ENCODE measurements at places on chromosomes 1 and 21.

DNA sequence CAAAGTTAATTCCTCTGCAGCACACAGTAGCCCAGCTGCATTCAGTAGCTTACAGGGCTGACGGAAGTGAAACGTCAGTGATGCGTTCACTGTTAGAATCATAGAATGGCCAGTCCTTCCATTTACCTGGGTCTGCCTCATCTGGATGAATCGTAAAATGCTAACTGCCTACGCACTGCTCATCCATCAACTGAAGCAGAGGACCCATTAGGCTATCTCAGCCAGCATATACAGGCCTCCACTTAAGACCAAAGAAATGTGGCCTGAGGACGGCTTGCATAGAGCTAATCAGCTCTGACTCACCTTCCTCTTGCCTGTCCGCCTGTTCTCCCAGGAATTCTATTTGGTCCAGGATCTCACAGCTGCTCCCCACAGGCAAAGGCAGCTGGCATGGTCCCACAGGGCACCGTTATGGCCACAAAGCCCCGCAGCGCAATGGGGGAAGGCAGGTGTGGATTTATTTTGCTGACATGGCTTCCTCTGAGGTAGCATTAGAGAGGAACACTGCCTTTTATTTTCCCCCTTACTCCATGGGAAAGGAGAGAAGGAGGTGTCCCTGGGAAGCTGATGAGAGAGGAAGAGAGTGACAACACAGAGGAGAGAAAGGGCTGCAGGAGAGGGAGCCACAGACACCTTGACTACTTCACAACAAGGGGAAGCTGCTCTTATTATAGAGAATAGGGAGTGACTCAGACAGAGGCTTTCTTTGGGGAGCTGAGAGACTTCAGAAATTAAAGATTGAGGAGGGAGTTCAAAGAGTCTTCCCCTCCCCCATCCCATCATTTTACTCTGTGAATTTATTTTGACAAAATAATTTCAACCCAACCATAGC is 177.6 kb downstream of the HHIPL2 start:
- no peak for DNase-seq

DNA sequence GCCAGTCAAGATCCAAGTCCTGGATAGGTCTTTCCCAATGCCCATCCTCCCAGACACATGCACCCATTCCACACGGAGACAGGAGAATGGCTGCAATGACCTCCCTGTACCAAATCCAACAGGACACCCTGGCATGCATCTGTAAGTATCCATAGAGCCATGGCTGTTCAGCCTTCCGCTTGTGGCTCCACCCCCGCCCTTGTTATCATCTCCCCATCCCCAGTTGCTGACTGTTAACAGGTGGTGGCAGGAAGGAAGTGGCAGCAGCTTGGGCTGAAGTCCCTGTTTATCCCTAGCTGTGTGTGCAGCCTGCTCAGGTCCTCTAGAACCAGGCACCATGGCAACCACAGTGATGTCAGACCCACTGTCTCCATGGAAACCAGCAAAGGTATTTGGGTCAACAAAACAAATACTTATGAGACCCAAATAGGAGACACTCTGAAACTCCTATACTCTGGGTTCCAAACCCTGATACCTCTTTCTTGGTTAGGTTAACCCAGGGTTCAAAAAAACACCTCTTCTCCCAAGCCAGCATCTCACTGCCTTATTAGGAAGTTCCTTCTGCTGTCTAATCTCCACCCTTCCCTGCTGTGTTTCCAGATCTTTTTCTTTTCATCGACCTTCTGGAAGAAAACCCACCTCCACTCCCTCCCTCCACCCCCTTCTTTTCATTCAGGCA is 721 bp downstream of the PBXIP1 start:
- DNase-seq: peak; percentile 56

DNA sequence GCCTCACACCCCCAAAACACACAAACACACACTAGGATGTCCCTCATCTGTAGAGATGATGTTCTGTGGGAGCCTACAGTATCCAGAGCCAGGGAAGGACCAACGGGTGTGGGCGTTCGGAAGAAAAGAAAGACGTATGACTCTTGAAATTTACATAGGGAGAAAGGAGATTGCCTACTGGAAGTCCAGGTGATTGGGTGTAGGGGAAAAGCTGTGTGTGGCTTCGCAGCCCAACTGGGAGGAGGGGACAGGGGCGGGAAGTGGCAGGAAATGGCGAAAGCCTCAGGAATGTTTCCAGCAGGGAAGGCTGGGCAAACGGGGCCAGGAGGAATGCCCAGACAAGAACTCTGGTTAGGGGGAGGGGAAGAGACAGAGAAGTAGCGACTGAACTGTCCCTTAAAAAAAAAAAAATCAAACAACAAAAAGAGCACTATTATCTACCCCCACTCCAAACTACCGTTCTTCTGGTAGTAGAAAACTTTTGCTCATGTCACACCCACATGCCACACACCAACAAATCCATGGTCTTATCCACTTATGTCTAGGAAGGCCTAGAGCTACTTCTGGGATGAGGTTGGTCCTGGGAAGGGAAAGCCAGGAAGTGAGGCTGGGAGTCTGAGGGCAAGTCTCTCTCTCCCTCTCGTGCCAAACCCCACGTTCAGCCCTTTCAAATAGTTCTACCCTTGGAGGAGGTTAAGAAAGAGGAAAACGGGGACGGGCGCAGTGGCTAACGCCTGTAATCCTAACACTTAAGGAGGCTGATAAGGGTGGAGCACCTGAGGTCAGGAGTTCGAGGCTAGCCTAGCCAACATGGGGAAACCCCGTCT is 1.8 kb upstream of the CKS1B start:
- no peak for DNase-seq

DNA sequence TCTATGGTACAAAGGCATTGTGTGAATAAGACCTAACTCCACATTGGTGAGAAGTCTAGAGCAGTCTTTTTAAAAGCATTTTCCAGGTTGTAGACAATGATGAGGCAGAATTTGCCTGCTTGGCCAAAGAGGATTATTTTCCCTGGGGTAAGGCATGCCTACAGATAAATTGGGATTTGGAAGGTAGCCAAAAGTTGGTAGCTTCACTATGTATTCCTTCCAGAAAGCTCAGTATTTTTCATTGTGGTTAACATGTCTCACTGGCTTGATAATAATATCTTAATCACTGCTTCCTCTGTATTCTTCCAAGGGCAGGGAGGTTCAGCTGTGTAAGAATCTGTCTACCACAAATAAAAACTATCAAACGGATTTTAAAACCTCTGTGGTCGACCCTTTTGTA is 590.8 kb upstream of the PRMT6 start:
- no peak for DNase-seq

DNA sequence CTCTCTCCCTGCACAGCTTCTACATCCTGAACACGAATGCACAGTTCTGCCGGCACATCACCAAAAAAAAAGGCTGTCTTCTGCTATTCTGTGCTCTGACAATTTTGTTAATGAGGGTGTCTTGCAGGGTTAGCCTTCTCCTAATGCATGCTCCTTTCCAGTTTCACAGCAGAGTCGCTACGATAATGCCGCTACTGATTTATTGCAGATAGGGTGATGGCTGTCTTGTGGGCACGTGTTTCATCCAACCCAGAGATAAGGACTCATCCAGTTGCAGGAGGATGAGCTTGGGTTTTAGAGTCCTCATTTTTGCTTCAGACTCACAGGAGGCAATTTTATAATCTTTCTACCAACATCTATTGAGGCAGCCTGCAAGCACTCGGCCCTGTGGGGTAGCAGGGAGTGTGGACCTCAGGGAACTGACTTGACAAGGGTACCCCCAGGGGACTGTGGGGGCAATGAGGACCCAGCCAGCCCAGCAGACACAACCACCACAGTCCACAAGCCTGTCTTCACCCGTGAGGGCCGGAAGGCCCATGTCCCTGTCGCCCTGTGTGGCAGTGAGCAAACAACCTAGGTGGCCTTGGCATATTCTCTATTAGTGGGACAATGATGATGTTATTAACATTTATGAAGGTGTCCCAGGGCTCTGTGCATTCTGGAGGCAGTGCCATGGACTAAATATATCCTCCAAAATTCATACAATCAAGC is 15.4 kb upstream of the UTS2 start:
- DNase-seq: no peak

DNA sequence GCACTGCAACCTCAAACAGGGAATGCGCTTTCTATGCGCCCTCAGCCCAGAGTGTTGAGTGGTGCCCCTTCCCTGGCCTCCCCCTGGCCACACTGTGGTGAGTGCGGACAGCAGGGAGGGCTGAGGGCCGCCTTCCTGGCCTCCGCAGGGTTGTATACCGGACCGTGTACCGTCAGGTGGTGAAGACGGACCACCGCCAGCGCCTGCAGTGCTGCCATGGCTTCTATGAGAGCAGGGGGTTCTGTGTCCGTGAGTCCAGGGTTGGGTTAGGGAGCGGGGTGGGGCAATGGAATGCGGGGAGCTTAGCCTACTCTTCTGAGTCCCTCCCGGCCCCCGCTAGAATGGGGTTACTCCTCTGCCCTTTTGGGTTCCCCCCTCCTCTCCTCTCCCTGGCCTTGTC is 11.7 kb downstream of the PEAR1 start:
- no peak for DNase-seq

- DNase-seq: no peak
Measured at GRCh38 chr1:79790950-79791349, 784.4 kb upstream of the ADGRL4 start.

- DNase-seq: no peak
Measured at GRCh38 chr1:90381598-90381997, 335.5 kb downstream of the BARHL2 start.

- no peak for DNase-seq
Measured at GRCh38 chr1:112701227-112702066, 5.5 kb downstream of the RHOC start.

DNA sequence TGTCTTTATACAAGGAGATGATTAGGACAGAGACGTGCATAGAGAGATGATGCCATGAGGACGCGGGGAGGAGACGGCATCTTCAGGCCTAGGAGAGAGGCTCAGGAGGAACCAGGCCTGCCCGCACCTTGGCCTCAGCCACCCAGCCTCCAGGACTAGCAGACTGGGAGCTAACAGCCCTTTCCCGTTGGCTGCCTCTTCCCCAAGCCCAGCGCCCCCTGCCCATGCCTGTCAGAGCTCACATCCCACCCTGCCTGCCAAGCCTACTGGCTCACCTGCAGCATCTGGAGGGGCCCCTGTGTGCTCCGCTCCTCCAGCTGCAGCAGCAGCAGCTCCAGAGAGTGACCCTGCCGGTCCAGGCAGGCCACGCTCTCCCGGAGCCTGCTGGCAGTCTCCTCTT is 4.0 kb upstream of the TRIM11 start:
- no peak for DNase-seq

GRCh38 chr1:170592591-170593111 is 60.7 kb downstream of the GORAB start:
- no peak for DNase-seq

DNA sequence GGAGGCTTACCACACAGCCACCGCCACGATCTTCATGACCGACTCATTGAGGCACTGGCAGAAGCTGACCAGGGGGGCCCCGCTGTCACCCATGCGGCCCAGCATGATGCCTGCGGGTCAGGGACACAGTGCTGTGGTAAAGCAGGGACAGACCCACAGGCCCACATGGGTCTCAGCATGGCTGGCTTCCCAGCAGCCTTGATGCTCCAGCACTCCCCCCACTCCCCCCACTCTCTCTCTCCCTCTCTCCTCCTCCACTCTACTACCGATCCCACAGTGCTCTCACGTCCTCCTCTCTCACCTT is 31.4 kb downstream of the PODN start:
- no peak for DNase-seq

DNA sequence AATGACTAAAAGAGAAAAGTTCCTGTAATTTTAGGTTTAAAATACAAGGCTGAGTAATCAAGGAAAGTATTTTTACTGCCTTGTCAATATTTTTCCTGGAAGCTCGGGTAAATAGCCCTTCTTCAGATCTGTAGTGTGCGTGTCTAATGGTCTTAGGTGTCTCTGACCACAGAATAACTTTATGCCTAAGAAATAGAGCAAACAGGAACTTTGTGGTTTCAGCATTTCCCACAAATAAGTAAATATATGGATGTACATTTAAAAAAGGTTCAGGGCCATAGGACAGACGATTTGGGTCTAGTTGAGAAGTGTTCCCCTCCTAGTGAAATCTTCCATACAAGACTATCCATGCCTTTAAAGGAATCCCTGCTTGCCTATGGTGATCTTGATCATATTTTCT is 107.0 kb downstream of the ZC3H11B start:
- DNase-seq: no peak

- DNase-seq: no peak
Measured at GRCh38 chr1:98388441-98388840, 273.1 kb upstream of the SNX7 start.

DNA sequence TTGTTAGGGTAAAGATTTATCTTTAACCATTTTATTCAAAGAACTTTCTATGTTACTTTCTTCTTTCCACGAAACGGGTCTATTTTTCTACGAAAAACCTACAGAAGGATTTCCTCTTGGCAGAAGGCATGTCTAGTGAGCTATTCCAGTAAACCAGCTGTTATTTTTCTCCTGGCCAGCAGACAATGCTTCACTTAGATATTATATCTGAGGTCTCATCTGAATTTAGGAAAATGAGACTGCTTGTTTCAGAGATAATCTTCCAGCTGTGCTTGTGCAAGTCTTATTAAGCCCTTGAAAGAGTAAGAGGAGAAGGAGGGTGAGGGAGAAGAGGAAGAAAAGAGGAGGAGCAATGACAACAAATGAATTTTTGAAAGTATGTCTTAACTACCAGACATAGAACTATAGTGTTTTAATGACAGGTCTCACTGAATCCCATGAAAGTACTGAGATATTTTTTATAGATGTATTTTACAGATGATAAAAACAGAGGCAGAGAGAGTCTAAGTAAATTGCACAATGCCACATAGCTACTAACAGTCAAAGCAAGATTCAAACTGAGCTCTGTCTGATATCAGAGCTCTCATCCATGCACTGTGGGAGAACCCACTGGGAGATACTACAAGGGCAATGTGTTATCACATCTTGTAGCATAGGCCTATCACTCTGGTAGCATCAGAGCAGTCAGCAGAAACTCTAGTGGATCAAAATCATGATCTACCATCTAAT is 54.6 kb upstream of the SAMSN1 start:
- DNase-seq: no peak

- DNase-seq: no peak
Measured at GRCh38 chr21:37292941-37293340, 25.8 kb upstream of the VPS26C start.

GRCh38 chr21:32698971-32699693 is 28.7 kb downstream of the SYNJ1 start:
- no peak for DNase-seq

- DNase-seq: no peak
Measured at GRCh38 chr1:4452701-4453100, 201.7 kb upstream of the AJAP1 start.

DNA sequence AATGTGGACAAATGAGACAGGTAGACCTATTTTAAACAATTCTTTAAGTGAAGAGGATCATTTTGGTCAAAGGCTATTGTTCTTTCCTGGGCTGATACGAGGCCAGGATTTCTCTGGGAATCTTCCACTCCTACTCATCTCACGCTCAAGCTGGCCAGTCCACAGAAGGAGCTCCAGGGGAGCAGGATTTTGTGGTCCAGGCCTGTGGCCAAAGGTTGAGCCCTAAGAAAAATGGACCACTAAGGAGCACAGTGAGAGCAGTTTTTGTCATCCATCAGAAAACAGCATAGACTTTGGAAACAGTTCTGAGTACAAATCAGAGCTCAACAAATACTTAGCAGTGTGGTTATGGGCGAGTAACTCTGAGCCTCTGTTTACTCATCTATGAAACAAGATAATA is 260.2 kb upstream of the RUNX1 start:
- no peak for DNase-seq
